ENCODE measurements at places on chromosomes 1 and 21.

- no peak for DNase-seq
These were observed 26.4 kb upstream of the EYA3 start for GRCh38 chr1:28114844-28115243.

GRCh38 chr1:175078629-175079028, 11.0 kb downstream of the TNN start:
- DNase-seq: no peak

- DNase-seq: no peak
These were observed 11.1 kb upstream of the GJA5 start for GRCh38 chr1:147771226-147772125.

DNA sequence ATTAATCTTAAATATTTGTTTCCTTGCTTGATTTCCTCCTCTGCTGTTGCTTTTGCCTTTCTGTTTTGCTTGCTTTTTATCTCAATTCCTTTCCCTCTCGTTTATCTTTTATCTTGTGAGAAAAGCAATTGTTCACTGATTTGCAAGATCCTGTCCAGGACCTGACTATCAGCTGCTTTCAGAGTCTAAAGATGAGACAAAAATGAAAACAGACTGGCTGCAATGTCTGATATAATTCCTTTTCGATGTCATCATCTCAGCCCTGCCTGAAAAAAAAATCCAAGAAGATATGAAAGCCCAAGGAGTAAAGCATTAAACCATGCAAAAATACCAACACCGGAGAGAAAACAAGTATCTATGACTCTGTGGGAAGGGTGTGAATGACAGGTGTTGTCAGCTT, 225.5 kb downstream of the PATJ start:
- DNase-seq: no peak

DNA sequence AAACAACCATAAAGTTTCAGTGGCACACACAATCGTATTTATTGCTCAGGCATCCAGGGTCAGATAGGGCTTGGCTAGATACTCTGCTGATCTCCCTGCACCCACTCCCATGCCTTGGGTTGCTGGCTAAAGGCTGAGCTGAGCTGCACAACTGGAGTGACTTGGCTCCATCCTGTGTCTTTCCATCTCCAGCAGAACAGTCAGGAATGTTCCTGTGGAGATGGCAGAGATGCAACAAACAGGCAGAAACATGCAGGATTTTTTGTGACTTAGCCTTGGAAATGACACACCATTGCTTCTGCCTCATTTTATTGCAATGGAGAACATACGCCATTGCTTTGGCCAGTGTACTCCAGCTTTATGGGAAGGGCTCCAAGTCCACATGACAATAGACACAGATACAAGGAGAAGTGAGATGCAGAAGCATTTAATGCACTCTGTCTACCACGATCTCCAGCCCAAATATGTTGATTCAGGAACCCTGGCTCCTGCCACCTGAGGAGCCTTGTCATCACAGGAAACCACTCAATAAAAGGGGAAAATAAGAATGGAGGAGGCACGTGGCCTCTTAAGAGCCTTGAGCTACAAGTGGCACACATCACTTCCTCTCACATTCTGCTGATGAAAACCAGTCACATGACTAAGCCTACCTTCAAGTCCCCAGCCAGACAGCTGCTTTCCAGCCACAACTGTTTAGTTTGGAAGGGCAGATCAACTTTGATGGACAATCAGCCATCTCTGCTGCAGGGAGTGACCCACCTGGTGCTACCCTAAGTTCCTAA, 10.1 kb upstream of the GUCA2B start:
- DNase-seq: no peak
